Skin of body (tissue), 3 donors: ENCODE measurements at places on chromosomes 12 and 14. TPM values are rescaled to one million over a fixed set of nuclear protein-coding genes. Genes with fewer than 3 reads are reported as not detected.

The RASAL1 gene
- total RNA-seq, result 8.1 TPM

DNA sequence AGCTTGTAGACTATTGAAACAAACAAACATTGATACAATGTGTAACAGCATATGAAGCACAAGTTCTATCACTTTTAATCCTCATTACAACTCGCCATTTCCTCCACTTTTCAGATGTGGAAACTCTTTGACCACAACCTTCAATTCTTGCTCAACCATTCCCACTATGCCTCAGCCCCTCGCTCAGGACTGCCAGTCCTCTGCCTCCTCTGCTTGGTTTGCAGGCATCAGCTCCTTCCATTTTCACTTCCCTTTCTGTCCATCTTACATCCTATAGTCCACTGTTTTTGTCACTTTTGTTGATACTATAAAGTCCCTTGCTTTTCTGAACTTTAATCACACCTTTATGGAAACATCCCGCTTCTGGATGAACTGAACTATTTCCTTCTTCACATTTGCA is 28.2 kb upstream of the CD27 start:
- no peak for DNase-seq

GRCh38 chr14:73870525-73871235 is 16.0 kb upstream of the ZNF410 start:
- no peak for DNase-seq

DNA sequence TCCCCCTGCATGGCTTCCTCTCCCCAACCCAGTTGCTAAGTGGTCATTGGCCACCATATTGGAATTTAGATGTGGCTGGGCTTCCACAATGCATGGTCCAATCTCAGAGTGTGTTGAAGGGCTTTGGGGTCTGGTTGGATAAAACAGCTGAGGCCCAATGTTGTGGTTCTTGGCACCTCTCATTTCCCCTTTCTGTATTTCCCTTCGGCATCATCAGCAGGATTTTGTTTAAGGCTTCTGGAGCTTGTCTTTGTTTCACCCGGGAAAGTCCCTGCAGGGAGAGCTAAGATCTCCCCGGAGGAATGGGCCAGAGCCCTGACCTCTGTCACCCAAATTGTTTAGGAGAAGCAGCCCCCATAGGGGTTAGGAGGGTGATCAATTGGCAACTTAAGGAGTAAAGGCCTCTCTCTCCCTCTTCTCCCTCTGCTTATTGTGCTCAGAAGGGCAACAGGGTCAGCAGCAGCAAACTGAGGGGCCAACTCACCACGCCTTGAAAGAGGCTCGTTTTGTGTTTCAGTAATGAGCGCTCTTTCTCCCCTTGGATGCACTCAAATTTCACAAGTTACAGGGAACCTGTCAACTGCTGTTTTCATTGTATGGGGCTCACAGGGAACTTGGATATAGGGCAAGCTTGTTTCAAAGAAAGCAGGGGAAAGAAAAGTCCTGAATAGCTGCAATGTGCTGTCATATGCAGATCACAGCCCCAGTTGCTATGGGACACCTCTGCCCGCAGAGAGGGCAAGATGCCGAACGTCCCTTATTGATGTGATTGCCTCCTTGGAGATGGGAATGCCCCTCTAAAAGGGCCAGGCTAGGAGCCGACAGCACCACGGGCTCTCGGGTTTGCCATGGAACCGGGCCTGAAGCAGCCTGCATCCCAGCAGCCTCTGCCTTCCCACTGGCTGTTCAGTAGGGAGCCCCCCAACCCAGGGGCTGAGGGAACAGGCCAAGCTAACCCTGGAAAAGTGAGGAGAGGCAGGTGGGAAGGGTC is 223.7 kb downstream of the ZFP36L1 start:
- no peak for DNase-seq

GRCh38 chr14:68215629-68216028 is 396.1 kb downstream of the RAD51B start:
- no peak for DNase-seq

GRCh38 chr14:94936901-94937685 is 167.2 kb upstream of the GSC start:
- DNase-seq, result no peak

DNA sequence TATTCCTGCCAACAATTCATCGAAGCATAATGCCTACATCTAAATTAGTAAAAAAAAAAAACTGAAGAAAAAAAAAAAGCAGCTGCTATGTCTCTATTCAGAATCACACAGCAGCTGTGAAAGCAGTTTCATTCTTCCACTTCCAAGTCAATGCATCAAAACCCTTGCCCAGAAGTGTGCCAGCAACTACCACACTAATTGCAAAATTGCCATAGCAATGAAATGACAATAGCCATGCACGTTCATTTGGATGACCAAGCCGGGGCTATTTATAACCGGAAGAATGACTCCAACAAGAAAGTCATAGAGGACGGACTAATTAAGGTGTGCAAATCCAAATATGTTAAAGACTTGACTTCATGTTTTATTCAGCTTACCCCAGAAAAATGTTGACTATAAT is 42.5 kb downstream of the SLC2A13 start:
- no peak for DNase-seq

The KRT74 gene
- total RNA-seq, result 133 TPM

GRCh38 chr14:98223106-98223505 is 1048.9 kb downstream of the BCL11B start:
- DNase-seq, result no peak

- no peak for DNase-seq
These were observed 151.8 kb upstream of the PRMT8 start for GRCh38 chr12:3339221-3339620.

The CD27 gene
- total RNA-seq, result 0.20 TPM

DNA sequence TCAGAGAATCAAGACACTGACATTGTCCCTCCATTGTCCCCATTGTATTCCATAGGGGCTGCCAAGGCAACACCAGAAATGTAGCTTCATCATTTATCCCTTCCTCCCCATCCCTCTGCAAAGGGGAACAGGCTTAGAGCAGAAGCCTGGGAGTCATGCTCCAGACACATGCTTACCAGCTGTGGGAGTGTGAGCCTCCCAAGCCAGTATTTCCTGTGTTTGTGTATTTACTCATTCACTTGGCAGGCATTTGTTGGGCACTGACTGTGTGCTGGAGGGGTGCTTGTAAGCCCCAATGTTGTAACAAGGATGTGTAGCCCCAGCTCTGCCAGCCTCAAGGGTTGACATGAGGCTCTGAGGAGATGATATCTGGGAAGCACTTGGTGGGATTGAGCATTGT is 46.0 kb upstream of the TCL1A start:
- DNase-seq, result peak; percentile 61

The OAS1 gene
- total RNA-seq, result 9.9 TPM

DNA sequence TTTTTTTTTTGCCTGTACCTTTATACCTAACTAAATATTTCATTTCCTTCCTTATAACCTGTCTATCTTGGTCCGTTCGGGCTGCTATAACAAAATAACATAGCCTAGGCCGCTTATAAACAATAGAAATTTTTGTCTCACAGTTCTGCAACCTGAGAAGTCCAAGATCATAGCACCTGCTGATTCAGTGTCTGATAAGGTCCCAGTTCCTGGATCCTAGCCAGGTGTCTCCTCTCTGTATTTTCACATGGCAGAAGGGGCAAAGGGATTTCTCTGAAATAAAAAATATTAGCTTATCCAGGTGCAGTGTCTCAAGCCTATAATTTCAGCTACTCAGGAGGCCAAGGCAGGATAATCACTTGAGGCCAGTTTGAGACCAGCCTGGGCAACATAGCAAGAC is 1046.6 kb upstream of the USP15 start:
- DNase-seq, result no peak

The AQP2 gene
- total RNA-seq, result not detected

- no peak for DNase-seq
These were observed 15.7 kb downstream of the MYRFL start for GRCh38 chr12:69840727-69841126.

GRCh38 chr12:45458238-45458637 is 242.3 kb downstream of the ANO6 start:
- no peak for DNase-seq

GRCh38 chr12:106114447-106115068 is 24.2 kb downstream of the NUAK1 start:
- no peak for DNase-seq

DNA sequence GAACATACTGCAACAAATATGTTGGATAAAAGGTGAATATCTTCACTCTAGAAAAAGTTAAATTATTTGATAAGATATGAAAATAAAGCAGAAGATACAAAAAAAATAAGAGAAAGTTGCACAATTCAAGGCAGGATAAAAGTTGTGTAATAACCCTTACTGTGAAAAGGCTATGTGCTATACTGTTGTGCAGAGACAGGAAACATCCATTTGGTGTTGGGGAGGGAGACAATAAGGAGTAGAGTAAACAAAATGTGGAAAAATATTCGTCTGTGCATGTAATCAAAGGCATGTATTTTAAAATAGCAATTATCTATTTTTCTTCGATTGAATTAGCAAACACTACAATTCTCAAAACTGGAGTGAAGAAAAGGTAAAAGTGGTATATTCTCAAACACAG is 34.8 kb downstream of the PTHLH start:
- no peak for DNase-seq

- DNase-seq, result no peak
These were observed 225.2 kb downstream of the SEC23A start for GRCh38 chr14:38877744-38878388.

DNA sequence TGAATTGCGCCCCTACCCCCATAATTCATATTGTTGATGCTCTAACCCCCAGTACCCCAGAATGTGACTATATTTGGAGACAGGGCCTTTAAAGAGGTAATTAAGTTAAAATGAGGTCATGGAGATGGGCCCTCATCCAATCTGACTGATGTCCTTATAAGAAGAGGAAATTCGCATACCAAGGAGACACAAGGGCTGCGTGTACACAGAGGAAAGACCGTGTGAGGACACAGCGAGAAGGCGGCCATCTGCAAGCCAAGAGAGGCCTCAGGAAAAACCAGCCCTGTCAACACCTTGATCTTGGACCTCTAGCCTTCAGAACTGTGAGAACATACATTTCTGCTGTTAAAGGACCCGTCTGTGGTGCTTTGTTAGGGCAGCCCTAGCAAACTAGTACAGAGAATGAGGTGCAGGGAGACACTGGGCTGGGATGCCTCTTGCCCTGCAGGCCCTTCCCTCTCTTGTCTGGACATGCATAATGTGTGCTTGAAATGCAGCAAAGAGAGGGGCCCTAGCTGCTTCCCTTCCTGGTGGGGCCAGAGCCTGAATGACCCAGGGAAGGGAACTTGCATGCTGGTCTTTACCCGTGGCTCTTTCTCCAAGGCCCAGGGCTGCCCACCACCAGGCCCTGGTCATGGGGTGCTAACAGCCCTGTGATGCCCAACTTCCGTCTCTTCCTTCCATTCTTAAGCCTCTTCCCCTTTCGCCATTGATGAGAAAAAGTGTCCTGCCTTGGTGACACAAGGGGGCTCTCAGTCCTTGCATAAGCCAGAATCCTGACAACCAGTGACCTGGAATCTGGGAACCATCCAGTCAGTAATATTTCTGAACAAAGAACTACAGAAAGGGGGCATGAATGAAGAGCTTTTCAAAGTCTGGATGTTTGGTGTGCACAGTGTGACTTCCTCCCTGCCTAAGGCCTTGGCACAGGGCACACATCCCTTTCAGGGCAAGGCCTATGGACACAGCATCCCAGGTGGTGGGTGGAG is 50.0 kb upstream of the GPATCH2L start:
- no peak for DNase-seq

The HOXC12 gene
- total RNA-seq, result 0.30 TPM

- DNase-seq, result no peak
These were observed 1776.2 kb upstream of the SEL1L start for GRCh38 chr14:83309833-83310232.

DNA sequence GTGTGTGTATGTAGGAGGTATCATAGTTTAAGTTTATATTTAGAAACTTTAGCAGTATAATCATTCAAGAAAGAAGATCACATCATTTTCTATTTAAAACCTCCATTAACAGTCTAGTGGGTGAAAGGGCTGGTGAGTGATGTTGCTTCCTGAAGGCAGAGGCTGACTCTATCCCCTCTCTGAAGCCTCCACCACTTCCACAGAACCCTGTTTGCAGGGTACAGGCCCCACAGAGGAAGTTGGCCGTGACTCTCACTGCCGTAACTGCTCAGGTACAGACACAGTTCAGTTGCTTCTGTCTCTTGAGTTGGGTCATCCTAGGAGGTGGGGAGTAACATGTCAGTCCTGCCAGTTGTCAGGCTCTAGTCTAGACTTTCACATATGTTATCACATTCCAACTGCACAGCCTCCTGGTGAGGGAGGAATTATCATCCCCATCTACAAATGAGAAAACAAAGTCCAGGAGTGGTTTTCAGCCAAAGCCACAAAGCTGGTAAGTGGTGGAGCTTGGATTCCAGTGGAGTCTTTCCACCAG is 31.5 kb downstream of the CFL2 start:
- DNase-seq, result no peak

- DNase-seq, result no peak
These were observed 56.9 kb downstream of the AMN start for GRCh38 chr14:102979406-102979805.

DNA sequence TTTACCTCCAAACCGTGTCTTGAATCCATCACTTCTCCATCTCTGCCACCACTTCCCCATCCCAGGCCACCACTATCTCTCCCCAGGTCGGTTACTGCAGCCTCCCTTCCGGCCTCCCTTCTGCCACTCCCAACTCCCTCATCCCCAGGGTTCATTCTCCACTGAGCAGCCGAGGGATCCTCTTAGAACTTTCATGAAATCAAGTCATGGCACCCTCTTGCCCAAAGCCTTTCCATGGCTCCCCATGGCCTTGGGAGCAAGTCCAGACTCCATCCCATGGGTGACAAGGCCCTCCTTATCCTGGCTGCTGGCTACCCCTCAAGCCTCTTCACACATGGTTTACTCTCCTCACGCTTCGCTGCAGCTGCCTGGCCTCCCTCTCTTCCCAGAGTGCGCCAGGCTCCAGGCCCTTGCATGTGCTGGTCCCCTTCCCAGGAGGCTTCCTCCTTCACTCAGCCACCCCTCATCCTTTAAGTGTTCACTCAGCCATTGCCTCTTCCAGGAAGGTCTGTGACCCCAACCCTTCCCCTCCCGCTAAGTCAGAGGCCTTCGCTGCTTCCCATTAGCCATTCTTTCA is 17.9 kb upstream of the SH2B3 start:
- no peak for DNase-seq

- no peak for DNase-seq
These were observed at the start of gene CYP27B1 for GRCh38 chr12:57766464-57767304. Gene CYP27B1 (minus strand): TSS chr12:57767078. CDS start chr12:57767041, 37 bp downstream.

DNA sequence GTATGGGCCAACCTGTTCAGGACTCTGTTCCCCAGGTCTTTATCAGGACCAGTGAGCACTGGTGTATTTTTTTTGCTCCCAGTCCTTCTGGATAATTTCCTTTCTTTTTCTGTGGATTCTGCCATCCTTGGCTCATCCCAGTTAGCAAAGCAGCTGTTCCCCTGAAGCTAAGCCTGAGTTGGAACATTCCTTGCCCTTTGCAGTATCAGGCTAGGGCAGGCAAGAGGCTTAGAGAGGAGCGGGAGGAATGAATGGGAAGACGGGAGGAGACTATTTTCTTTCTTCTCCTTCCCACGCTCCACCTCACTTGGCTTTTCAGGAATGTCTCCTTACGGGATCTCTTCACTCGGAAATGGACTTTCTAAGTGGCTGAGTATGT is 29.2 kb downstream of the ERG28 start:
- DNase-seq, result no peak

The ZNF140 gene
- total RNA-seq, result 39.3 TPM
